ENCODE measurements at places on chromosomes 1 and 21.

DNA sequence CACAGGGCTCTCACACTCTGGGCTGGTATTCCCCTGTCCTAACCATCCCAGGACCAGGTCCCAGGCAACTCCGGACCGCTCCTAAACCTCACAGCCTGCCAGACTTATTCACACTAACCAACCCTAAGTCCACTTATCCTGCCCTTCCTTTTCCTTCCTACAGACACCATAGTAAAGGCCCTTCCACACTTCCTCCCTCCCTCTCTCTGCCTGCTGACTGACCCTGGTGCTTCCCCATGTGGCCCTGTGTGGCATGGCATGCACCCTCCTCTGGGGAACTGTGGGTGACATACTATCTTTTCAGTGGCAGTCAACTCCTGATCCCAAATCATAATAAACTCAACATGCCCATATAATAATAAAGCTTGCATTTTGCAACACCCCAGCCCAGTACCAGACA, 155.1 kb upstream of the DNAH14 start:
- DNase-seq: no peak

GRCh38 chr1:95311014-95311413, 77.0 kb downstream of the RWDD3 start:
- no peak for DNase-seq

DNA sequence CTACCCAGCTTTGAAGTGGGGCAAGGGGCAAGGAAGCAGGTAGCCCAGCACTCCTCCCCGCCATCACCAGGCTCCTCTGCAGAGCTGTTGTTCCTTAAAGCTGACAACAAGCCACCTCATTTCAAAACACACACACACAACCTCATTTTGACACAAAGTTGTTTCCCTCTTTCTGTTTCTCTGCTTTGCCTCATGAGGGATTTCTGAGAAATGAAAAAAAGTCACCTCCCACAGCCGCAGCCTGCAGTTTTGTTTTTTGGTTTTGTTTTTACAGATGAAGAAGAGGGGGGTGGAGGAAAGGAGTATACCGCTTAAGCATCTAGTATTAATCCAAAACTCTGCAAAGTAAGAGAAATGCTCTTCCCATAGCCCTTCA, 12.1 kb downstream of the MCL1 start:
- DNase-seq: peak; percentile 47

DNA sequence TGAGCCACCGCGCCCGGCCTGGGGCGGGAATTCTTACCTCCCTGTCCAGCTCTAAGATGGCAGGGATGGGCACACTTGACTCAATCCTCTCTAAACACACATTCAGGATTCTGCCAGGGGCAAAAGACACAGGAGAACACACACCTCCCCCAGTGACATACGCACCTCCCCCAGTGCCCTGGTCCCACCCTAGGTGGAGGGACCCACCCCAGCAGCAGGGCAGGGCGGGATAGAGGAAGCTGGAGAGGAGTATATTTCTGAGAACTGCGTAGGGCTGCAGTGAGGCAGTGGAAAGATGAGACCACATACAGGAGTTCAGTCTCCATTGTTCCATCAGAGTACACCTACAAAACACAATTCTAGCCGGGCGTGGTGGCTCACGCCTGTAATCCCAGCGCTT, 92.5 kb downstream of the SDCCAG8 start:
- no peak for DNase-seq

GRCh38 chr1:76511558-76512179, 355.6 kb upstream of the ST6GALNAC5 start:
- no peak for DNase-seq

DNA sequence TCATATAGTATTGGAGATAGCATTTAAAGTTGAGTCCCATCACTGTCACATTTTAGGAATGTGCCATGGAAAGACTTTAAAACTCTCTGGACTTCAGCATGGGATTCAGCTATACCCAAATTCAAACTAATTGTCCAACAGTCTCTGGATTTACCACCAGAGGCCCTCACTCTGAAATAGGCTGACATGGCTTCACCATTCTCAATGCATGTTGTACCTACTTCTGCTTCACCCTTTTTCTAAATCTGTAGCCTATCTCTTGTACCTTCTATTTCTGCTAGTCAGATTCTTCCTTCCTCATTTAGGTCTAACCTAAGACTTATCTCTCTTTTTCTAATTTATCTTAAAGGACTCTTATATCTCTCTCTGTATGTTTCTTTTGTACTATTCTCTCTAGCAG, 512.7 kb upstream of the ZRANB2 start:
- no peak for DNase-seq

DNA sequence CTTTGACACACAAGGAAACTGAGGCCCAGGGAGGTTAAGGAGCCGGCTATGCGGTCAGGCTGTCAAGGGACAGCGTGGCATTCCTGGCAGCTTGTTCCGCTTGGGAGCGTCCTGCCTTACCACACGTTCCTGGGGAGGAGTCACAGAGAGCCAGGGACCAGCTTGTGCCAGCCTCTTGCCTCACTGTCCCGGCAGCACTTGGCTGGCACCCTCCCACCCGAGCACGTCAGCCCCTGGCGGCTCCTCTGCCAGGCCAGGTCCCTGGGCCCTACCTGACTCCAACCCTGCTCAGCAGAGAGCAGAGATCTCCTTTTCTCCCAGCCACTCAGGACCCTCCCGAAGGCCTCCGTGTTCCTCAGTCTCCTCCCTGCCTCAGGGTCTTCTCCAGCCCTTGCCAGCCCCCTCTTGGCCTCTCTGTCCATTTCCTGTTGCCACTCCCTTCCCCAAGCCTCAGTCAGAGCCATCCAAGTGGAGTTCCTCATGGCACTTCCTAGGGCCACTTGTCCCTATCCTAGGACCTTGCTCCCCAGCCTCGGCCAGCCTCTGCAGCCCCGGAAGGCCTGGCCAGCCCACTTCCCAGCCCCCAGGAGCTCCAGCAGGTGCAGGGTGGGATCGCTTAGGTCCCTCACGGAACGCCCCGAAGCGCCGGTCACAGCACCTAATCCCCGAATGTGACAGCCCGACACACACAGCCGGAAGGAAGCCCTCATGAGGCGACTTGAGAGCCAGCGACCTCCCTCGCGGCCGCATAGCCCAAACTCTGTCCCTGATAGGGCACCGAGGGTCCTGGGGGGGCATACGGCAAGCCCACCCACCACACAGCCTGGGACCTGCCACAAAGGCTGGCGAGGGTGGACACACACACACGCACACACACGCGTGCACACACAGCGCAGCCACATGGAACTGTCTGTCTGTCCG, 130.3 kb downstream of the CASZ1 start:
- DNase-seq: no peak

DNA sequence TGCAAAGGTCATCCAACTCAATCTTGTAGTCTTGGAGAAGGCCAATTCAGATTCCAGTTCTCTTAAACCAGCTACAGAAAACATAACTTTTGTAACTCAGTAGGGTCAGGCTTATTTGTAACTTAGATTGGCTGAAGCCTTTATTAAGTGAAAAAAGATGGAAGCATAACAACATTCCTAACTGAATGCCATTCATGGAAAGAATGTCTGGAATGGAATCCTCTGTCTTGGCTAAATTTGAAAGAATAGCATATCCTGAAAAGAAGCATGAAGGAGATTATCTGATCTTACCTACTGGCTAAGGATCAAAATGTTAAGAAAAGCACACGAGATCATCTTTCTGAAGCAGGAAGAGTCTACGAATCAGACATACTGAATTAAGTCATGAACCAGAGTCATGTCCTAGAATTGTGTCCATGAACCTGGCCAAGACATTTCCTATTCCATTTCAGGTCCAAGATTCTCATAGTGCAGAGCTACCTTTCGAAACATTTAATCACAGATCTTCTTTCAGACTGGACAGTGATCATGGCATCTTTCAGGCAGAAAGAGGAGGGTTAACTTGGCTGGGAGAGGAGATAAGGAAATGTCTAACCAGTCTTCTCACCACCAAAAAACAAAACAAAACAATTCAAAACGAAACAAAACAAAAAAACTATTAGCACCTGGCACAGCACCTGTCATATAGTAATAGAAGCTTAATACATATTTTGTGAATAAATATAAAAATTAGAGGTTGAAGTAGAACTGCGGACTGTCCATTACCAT, 75.6 kb downstream of the XCL2 start:
- DNase-seq: no peak

DNA sequence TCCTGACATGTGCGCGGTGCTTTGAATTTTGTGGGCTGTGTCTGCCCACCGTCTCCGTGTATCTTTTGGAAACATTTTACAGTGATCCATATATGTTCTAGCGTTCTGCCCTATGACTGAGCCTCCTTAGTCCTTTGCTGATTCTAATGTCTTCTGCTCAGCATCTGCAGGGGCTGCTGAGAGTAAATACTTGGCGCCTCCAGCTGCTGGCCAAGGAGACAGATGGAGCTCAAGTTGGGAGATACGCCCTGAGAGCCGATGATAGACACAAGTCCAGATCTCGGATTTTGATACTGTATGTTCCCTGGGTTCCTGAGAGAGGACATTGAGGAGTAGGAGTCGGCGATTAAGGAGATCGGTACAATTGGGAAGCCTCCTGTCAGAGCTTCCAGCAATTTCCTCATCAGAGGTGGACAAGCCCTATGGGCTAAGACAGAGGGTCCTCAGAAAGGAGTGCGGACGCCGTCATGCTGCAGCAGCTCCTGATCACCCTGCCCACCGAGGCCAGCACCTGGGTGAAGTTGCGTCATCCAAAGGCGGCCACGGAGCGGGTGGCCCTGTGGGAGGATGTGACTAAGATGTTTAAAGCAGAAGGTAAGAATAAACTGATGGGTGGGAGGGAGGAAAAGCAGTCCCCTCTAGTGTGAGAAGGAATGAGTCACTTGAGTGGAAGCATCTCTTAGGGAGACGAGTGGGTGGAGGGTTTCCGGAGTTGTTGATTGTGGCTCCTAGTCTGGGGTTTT, 390 bp downstream of the ZFP69B start:
- DNase-seq: peak; percentile 37

DNA sequence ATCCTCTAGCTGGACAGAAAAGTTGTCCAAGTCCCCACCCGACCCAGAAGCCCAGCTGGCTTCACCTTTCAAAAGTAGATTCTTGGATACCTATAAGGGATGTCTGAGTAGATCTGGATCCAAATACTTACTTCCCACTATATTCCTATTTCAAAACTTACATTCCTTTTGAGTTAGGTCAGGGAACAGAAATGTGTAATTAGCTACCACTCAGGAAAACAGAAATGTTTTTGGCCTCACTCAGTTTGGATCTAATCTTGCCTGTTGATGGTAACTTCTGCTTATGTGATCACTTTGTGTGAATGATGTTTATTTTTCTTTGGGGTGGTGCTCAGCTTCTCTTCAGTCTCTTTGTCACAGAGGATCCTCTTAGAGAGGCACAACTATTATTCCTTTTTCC, 814.4 kb upstream of the RGS18 start:
- no peak for DNase-seq

- DNase-seq: no peak
Observed at GRCh38 chr1:18481190-18481920, 625 bp downstream of the KLHDC7A start.

- no peak for DNase-seq
Observed at GRCh38 chr1:206547104-206547503, 39.8 kb downstream of the RASSF5 start.

- DNase-seq: no peak
Observed at GRCh38 chr1:192749349-192749748, 59.5 kb upstream of the RGS2 start.

- DNase-seq: no peak
Observed at GRCh38 chr1:43789604-43790550, 82.5 kb downstream of the ST3GAL3 start.

- DNase-seq: no peak
Observed at GRCh38 chr1:247822060-247822459, 1.9 kb downstream of the OR14A16 start.

DNA sequence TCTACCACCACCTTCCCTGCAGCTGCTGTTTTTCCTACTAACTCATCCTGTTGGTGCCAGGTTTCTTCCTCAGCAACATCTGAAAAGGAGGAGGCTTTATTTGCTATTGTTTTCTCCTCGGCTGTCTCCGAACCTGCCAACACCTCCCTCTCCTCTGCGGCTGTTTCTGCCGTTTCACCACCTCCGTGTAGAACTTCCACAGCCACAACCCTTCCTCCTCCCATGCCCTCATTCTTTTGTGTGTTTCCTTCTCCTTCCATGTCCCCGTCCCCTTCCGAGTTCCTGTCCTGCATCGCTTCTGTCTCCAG, 59.0 kb upstream of the LRRC53 start:
- no peak for DNase-seq

GRCh38 chr1:160095382-160096105, 2.9 kb downstream of the IGSF8 start:
- no peak for DNase-seq

DNA sequence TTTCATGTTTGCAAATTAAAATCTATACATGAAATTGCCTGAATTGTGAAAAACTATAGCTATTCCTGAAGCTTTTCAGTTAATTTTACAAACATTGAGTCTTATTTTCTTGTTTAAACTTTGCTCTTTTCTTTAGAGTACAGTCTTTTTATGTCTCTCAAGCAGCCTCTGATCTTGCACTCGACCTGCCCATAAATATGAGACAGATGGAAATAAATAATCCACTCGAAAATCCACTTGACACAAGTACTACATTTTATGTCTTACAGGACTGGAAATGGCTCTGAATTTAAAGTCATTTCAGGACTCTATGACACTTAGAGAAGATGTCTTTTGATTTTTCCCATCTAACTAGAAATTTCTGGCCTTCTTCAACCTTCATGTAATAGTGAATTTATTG, 283.8 kb downstream of the USP25 start:
- DNase-seq: no peak

DNA sequence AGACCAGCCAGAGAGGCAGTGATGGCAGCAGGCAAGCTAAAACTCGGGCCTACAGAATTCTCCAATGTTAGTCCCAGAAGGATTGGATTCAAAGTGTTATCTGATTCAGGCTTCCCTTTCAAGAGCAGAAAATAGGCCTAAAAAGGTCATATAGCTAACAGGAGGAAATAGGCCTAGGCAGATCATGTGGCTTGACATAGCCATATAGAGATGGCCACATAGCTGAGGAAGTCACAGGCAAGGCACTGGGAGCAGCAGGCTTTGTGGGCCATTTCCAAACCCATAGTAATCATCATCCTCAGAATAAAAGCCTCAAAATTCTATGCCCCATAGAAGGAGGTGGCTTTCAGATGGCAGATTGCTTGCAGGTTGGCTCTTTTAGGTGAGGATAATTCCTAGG, 29.0 kb upstream of the LMO4 start:
- no peak for DNase-seq

DNA sequence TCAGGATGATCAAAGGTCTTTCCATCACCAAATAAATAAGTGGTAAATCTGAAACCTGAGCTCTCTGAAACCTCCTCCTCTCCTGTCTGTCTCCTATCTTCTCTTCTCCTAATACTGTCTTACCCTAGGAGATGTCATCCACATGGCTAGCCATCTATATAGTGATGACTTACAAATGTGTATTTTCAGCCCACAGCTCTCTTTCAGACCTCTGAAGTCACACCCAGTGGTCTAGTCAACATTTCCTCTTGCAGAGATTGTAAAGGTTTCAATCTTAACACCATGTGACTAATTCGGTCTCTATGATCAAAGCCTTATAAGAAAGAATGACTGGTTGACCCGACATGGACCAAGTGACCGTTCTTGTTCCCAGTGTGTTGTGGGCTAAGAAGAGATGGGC, 63.1 kb upstream of the DPT start:
- DNase-seq: no peak

DNA sequence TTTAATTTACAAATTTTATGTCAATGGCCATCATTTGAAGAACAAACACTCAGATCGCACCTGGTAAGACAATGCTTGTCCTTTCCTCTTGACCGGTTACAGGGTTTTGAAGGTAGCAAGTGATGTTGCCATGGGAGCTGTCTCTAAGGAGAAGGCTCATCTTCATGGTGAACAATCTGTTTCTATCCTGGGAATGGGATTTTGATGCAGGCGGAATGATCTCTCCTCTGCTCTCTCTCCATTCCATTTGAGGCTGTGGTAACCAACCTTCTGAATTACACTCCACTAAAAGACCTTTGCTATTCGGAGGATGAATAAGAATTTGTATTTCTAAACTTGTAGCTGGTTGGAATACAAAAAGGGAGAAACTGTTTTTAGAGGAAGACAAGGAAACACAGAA, 57.9 kb upstream of the SLC5A9 start:
- no peak for DNase-seq
